ENCODE measurements at places on chromosomes 2 and 18.

DNA sequence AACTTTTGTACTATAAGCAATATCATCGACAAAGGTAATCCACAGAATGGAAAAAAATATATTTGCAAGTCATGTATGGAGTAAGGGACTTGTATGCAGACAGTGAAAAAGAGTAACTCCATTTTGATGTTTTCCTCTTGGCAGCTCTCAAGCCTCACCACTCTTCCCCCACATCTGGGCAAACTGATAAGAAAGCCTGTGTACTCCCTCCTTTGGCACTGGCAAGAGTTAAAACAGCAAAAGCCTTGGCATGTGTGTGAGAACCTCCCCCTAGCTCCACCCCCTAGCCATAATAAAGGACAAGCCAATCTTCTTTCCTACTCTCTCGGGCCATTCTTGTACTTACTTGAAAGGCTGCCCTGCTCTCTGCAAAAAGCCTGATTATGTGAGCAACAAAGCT lies 335.2 kb downstream of the LRATD1 start:
- DNase-seq, result no peak

DNA sequence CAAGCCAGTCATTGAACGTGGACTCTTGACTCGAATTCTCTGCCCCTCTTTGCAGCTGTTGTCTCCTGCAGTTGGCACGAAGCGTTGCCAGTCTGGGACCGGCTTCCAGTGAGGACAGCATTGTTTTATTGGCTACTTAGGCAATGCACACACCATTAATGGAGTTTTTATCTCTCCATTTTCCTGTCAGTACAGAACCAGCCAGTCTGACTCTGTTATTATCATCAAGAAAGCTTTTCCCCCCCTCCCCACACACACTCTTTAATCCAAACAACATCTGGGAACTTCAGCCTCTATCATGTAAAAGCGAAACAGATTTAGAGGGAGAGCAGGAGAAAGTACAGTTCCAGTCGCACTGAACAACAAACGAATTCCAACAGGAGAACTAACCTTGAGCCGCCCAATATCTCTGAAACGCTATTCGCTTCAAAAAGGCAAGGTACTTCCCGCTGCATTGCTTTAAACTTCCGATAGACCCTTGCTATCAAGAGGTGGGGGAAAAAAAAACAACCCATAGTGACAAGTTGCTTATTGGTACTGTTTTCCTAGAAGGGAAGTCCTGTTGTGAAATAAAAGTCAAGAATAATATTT lies 38.2 kb downstream of the ACVR1 start:
- no peak for DNase-seq

GRCh38 chr2:204115137-204116056 lies 178.8 kb downstream of the ICOS start:
- DNase-seq, result no peak

DNA sequence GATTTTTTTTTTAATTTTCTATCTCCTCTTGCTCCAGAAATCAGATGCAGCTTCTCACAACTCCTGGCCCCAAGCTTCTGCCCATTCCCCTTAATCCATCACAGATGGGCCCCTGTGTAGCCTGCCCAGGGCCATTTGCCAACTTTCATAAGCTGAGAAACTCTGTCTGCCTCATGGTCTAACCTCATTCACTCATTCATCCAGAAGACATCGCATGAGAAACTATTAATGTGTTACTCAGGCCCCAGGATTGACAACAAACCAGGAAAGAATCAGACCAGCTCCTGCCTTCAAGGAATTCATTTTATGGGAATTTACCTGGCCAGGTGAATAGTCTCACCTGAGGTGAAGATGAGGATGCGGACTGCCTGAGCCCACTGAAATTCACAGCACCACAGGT lies 35.0 kb downstream of the SLC14A2 start:
- no peak for DNase-seq
